ENCODE measurements at places on chromosomes 6 and 20.

DNA sequence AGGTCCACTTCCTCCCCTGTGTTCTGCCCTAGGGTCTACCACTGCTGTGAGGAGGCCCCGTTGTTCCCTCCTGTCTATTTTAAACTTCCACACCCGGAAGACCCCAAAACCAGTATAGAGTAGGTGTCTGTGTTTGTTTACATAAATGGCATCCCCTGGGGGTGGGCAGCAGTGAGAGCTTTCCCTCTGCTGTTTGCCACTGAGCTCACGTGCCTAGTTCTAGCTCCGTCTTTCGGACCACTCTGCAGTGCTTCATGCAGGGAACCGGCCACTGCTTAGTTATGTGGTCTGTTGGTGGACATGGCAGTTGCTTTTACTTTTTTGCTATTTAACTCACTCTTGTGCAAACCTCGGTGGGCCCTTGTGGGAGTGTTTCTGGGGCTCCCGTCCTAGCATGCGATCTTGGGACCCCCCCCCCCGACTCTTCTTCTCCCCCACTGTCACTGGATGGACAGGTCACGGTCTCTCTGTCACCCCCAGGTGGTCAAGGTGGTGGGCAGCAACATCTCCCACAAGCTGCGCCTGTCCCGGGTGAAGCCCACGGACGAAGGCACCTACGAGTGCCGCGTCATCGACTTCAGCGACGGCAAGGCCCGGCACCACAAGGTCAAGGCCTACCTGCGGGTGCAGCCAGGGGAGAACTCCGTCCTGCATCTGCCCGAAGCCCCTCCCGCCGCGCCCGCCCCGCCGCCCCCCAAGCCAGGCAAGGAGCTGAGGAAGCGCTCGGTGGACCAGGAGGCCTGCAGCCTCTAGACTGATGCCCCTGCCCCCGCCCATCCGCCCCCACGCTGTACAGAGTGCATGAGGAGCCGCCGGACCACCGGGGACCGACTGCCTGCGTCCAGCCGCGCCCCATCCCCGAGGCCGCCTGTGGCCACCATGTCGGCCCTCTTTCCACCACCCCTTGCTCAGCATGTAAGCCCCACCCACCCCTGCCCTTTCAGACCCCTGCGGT, 40.9 kb downstream of the VSTM2L start:
- no peak for DNase-seq

DNA sequence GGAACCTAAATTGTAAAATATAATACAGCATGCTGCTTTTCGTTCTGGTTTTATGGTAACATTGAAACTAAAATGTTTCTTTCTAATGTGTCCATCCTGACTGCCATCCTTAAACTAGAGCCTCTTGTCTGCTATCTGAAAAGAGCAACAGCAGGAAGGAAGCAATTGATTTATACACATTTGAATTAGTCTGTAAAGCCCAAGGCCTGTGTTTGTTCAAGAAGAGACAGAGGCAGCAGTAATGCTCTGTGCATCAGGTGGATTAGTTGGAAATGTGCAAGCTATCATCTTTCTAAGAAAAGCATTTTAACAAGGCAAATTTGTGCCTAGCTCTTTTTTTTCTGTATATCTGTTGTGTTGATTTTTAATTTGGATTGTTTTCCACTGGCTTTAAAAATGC, 128.6 kb downstream of the SCAF8 start:
- DNase-seq = no peak

DNA sequence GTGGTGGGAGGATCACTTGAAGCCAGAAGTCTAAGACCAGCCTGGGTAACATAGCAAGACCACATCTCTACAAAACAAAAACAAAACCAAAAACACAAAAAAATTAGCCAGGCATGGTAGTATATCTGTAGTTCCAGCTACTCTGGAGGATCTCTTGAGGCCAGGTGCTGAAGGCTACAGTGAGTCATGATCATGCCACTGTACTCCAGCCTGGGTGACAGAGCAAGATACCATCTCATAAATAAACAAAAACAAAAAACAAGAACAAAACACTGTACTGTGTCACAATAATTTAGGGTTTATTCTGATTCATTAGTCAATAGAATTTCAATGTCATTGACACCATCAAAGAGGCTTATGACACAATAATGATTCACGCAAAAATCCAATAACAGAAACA, 1121.7 kb upstream of the MAP3K7 start:
- DNase-seq = no peak

DNA sequence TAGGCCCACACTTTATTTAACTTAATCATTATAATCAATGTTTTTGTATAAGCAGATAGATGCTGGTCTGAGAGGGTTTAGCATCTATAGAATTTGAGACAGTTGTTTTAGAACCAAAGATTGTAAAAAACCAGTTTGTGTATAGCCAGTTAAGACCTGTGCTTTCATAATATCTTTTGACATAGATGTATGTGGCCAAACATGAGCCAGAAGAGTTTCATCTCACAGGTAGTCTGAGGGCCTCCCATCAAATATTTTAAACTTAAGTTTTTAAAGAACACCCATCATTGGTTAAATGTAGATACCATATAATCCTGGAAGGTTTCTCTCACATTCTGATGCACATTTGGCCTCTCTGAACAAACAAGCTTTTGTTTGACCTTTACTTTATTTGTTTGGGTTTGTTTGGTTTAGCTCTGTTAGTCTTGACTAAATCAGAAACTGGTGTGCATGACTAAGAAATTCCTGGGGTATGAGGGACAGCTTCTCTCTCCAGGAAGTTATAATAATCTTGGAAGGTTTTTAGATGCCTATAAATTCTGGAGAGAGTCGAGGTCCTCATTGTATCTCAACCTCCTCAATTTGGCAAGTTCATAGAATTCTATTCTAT, 58.0 kb upstream of the TMEM200A start:
- DNase-seq = no peak

DNA sequence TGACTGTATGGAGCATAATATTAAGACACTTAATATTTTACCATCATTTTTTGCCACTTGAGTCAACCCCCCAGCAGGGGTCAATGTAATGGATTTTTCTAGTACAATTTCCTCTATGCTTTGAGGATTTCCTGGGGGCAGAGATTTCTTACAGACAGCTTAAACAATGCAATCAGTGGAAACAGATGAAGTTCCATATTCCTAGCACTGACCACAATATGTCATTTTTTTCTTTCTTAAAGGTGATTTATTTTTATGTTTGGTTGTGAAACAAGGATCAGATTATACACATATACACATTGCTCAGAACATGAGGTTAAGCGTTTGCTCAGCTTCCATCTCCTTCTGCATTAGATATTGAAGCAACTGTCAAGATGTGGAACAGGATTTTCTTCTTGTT, 82.0 kb upstream of the ID4 start:
- DNase-seq = no peak

- no peak for DNase-seq
Observed at GRCh38 chr6:10453596-10453995, 38.7 kb upstream of the TFAP2A start.

DNA sequence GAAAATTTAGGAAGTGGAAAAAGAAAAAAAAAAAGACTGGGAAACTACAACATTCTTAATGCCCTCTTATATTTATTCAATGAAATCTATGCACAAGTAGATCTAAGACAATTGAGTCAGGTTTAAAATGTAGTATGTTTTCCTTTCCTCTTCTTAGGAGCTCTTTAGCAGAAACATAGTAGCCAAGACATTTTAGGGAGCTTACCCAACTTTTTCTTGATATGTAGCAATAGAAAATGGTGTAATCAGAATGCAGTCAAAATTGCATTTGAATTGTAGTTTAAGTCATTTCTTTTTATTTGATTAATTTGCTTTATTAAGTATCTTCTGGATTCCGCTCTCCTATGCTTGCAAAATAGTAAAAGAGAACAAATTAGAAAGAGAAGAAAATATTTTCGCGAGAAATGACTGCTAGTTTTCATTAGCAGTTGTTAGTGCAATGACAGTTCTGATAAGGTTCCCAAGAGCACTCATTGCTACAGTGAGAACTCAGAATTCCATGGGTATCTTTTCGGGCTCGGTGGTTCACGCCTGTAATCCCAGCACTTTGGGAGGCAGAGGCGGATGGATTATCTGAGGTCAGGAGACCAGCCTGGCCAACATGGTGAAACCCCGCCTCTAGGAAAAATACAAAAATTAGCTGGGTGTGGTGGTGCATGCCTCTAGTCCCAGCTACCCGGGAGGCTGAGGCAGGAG, 52.2 kb downstream of the JARID2 start:
- no peak for DNase-seq

- no peak for DNase-seq
Observed at GRCh38 chr20:48329031-48329615, 498.7 kb downstream of the PREX1 start.

DNA sequence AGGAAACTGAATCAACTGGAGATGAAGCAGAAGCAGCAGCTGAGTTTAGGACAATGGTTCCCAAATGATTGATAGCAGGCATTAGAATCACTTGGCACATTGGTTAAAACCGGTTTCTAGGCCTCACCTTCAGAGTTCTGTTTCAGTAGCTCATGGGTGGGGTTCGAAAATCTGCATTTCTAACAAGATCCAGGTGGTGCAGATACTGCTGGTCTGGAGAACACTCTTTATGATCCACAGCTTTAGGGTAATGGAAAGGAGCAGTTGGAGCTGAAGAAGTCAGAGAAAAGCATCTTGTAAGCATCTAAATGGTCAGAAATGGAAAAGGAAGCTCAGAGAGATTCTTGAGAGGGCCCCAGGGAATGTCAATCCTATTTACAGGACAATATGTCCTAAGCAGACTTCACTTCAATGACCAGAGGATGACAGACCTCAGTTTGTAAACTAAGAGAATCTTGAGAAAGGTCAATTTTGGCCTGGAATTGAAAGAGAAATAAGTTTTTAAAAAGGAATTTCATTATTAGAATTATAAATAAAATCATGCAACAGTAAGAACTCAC, 8.5 kb downstream of the TSPYL1 start:
- no peak for DNase-seq

DNA sequence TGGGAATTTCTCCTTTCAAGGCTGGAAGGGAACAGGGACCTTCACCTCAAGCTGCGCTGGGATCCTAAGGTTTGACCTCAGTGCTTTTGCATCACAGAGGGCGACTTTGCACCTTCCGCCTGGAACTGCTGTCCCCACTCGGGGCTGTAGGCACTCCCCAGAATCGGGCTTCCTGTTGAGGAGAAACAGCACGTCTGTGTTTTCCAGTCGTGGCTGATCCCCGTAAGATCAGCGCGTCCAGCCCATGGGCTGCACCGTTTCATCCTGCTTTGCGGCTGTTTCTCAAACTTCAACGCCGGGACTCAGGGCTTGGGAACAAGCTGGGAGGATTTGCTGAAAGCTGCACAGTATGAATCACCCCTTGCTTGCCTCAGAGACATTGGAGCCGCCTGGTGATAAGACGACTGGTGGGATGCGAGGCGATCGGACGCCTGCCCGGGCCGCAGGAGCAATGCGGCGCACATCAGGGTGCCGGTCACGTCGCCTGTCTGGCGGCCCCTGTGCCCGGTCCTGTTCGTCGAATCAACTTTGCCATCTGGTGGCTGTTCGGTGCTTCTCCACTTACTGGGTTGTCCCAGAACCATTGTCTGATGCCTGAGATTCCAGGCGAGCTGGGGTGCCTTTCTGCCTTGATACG, 53.6 kb upstream of the FRMD1 start:
- peak; percentile 53 for DNase-seq

DNA sequence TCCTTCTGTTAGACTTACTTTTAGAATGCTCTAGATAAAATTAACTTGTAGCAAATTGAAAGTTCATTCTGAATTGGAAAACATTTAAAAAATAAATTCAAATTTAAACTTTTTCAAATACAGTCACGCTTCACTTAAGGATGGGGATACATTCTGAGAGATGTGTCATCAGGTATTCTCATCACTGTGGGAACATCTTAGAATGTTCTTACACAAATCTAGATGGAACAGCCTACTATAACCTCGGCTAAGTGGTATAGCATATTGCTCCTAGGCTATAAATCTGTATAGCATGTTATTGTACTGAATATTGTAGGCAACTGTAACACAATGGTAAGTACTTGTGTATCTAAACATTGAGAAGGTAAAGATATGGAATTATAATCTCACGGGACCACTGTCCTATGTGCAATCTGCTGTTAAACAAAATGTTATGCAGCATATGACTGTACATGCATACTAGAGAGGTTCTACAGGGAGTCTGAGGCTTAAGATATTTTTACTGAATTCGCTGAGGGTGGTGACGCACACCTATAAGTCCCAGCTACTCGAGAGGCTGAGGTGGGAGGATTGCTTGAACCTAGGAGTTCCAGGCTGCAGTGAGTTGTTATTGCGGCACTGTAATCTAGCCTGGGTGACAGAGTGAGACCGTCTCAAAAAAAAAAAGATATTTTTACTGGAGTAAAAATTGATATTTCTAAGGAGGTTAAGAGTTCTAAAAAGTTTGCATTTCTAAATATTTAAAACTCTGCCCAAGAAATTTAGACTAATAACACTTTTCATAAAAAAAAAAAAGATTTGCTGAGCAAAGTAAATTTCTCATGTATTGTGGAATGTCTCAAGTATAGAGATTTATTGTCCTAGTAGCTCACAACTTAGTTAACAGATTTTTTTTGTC, 87.3 kb upstream of the TULP1 start:
- no peak for DNase-seq

DNA sequence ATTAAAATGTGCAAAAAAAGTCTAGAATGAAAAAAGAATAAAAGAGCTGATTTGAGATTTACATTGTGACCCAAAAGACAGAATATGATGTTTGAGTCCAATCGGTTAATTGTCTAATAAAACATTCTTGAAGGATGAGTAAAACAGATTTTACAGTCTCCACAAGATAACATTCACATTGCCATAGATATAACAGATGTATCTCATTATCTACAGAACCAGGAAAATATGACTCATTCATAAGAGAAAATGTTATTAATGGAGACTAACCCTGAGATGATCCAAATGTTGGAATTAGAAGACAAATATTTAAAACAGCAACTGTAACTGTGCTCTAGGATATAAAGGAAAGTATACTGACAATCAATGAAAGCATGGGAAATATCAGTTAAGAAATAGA, 141.7 kb downstream of the RFX6 start:
- no peak for DNase-seq

DNA sequence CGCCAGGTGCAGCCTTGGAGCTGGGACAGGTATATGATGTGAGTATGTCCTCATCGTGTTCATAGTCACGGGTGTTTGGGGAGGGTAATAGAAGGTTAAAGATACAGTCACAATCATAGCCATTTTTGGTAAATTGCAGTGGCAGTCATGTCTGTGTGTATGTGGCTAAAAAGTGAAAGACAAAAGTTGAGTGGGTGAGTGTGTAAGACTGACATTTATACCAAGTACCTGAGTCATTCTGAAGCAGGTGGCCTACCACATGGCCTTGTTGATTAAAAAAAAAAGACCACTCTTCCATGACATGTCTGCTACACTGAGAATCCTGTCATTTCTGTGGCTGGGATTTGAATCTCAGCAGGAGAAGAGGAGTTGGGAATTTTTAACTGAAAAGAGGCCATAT, 181.9 kb downstream of the SCP2D1 start:
- DNase-seq = no peak

- no peak for DNase-seq
Observed at GRCh38 chr6:138545621-138545980, 46.3 kb upstream of the NHSL1 start.

DNA sequence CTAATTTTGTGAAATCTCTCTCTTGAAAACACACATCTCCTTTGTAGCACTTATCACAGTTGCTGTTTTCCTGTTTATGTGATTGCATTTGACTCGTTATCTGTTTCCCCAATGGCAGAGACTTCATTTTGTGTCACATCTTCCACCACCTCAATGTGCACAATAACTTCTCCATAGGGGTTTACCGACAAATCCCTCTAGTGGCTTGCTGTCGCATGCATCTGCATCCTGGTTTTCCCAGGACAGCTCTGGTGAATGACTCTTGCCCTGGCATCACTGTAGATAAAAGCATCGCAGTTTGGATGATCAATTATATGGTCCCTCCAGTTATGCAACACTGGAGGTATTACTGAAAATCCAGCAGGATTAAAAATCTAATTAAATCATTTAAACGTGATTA, 206.5 kb upstream of the BTBD3 start:
- no peak for DNase-seq

GRCh38 chr6:43942616-43943015, 172.6 kb downstream of the VEGFA start:
- DNase-seq = no peak
